Epithelial cell of proximal tubule (primary cell): ENCODE measurements at places on chromosomes 13 and 19. TPM values are rescaled to one million over a fixed set of nuclear protein-coding genes. Genes with fewer than 3 reads are reported as not detected.

The ATP1A3 gene
- 0.36 TPM in 1 of 2 replicates, not detected in the other for total RNA-seq

The SELENOV gene
- 0.17 TPM in 1 of 2 replicates, not detected in the other for total RNA-seq

The FFAR3 gene
- not detected in 2 replicates for total RNA-seq

DNA sequence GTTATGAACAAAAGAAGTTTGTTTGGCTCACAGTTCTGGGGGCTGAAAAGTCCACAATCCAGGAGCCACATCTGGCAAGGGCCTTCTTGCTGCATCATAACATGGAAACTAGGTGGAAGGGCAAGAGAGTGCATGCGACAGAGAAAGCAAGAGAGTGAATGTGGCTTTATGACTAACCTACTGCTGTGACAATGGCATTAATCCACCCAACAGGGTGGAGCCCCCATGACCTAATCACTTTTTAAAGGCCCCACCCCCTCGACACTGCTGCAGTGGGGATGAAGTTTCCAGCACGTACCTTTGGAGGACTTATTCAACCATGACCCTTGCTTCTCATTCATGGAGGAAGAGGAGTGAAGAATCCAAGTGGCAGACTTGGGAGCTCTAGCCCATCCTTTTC lies 30.0 kb upstream of the RFXAP start:
- no peak for DNase-seq

- no peak for DNase-seq
Observed at GRCh38 chr13:50631041-50631440, 212.5 kb downstream of the DLEU7 start.

DNA sequence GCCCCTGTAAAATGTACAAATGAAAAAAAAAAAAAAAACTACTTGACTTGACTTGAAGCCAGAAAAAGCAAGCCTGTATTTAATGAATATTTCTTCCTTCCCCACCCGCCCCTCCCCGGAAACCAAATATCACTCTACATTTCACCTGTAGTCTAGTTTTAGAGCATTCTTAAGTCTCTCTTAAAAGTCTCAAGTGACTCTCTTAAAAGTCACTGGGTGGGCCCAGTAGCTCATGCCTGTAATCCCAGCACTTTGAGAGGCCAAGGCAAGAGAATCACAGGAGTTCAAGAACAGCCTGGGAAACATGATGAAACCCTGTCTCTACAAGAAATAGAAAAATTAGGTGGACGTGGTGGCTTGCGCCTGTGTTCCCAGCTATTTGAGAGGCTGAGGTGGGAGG lies 72.0 kb downstream of the TSC22D1 start:
- DNase-seq: no peak

DNA sequence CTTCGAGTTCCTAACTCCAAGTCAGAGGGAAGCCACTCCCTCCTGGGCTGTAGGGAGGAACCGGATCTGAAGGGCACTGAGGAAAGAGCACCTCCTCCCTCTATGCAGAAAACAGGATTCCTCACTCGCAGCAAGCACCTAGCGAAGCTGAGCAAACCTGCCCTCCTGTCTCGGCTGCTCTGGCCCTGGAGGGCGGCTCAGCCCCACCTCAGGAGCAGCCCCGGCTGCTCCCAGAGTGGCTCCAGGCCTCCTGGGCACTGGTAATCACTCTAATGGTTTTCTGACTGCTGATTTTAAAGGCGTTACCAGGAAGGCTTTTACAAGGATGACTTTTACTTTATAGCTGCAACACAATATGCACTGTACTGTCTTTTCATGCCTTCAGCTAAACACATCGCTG lies 312.5 kb downstream of the TEX29 start:
- DNase-seq: no peak

GRCh38 chr19:49327878-49328544 lies 3.0 kb upstream of the SLC6A16 start:
- no peak for DNase-seq

DNA sequence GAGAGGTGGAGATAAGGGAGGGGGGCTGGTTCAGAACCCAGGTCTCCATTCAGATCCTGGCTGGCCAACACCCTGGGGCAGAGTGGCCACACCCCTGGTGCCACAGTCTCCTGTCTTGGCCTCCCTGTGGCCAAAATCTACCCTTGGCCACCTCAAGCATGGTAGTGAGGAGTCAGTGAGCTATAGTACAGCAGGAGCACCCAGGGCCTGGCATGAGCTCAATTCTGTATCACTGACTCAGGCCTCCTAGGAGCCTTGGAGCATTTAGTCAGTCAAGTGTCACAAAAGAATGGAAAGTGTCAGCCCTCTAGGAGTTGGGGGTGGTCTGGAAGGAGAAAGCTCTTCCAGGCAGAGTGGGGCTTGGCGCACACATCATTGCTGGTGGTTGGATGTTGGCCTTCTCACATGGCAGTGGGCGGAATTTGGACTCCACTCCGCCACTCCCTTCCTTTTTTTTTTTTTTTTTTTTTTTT lies 6.6 kb upstream of the CD79A start:
- DNase-seq: no peak

DNA sequence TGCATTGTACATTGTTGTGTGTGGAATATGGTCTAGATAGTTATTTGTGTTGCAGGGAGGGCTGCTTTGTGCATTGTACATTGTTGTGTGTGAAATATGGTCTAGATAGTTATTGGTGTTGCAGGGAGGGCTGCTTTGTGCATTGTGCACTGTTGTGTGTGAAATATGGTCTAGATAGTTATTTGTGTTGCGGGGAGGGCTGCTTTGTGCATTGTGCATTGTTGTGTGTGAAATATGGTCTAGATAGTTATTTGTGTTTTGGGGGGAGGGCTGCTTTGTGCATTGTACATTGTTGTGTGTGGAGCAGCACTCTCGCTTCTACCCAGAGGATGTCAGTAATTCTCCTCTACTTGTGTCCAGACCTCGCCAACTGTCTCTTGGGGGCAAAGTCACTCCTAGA lies 36.3 kb upstream of the ZNF835 start:
- no peak for DNase-seq

DNA sequence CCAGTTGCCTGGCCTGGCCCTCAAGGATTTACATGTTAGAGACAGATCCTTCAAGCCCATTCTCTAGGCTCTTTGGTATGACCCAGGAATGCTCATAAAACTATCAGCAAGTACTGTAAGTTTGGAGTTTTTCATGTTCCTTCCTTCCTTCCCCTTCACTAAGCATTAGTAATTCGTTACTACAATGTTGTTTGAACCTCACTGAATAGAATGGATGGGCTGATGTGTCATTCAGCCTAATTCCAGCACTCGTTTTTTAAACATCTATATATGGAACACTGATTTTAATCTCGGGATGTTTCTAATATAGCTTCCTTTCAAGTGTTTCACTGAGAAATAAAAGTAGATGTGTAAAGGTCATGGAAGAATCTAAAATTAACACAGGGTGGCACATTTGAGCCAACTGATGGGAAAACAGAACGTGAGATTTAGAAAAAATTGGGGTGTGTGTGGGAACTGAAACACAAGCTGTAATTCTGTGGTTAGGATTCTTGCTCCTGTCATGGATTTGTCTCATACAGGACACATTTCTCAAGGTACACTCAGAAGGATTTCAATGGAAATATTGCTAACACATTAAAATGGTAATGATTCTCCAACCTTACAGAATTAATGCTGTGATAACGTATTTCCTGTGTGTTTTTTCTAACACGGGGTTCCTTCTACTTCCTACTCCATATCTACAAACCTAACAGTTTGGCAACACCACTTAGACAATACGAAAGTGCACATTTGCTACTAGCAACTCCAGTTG lies 93.4 kb downstream of the FLT1 start:
- no peak for DNase-seq

GRCh38 chr19:53853707-53854106 lies 14.0 kb upstream of the MYADM start:
- DNase-seq: no peak
